ENCODE measurements at places on chromosomes 6 and 20.
A peak's percentile ranks its signal among the peaks of the same experiment; 100 is the strongest.

GRCh38 chr6:20509212-20509611 is 25.0 kb upstream of the CDKAL1 start:
- H3K27me3 ChIP-seq = no peaks in the 10 kb centered on the region
- H3K4me3 ChIP-seq = no peak overlapping the region
- no peak overlapping the region for H3K27ac ChIP-seq
- no peaks in the 10 kb centered on the region for H3K4me1 ChIP-seq

DNA sequence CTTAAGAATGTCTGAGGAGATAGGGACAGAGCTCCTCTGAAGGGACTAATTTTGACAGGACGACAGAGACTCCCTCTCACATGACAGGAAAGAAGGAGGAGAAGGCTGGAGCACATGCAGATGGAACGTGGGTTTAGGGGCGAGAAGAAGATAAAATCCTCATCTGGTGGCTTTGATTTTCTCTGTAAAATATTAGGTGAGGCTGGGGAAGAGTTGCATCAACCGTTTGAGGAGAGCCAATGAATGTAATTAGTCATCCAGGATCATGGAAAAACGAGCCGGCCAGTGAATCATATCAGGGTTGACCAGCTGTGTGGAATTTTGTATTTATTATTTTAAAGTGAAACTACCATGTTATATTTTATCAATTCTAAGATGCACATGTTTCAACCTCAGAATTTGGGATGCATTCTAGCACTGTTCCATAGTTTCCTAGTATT is 46.9 kb upstream of the ADGRF4 start:
- H3K27me3 ChIP-seq = no peaks in the 10 kb centered on the region
- no peak for DNase-seq
- no peak overlapping the region for H3K4me3 ChIP-seq
- no peak overlapping the region for H3K27ac ChIP-seq

- H3K4me3 ChIP-seq = no peak overlapping the region
- H3K4me1 ChIP-seq = peaks cover 61% of the 10 kb centered on the region
- H3K36me3 ChIP-seq = peaks cover 24% of the 10 kb centered on the region
- no peak overlapping the region for H3K27ac ChIP-seq
- DNase-seq = no peak
- no peaks in the 10 kb centered on the region for H3K27me3 ChIP-seq
Observed at GRCh38 chr6:44117397-44118128, 9.7 kb downstream of the MRPL14 start.

GRCh38 chr6:5113096-5113495 is 28.0 kb downstream of the PPP1R3G start:
- H3K27ac ChIP-seq = no peak overlapping the region
- H3K27me3 ChIP-seq = no peaks in the 10 kb centered on the region
- no peak for DNase-seq
- H3K4me1 ChIP-seq = no peaks in the 10 kb centered on the region
- no peaks in the 10 kb centered on the region for H3K36me3 ChIP-seq

DNA sequence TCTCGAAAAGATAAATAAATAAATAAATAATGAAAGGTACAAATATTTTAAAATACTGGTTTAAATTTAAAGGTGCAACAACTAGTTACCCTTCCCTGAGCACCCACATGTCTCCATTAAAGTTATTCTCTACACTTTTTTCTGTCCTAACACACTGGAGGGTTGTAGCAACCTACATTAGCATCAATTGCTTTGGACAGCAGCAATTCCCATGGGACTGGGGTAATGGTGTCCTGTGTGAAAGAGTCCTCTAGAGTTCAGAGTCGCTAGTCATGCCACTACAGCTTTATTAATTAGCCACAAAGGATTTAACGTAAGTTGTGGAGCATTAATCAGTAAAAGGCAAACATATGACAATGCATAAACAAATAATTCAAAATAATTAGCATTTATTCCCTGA is 14.1 kb upstream of the CD24 start:
- H3K27me3 ChIP-seq = no peaks in the 10 kb centered on the region
- H3K4me1 ChIP-seq = no peaks in the 10 kb centered on the region
- H3K36me3 ChIP-seq = no peaks in the 10 kb centered on the region
- no peak overlapping the region for H3K4me3 ChIP-seq

- no peaks in the 10 kb centered on the region for H3K36me3 ChIP-seq
- peak overlapping the region; percentile 3 for H3K4me3 ChIP-seq
- no peak overlapping the region for H3K27ac ChIP-seq
- peak; percentile 18 for DNase-seq
Observed at GRCh38 chr6:167699141-167699931, 127.4 kb upstream of the AFDN start.

GRCh38 chr6:142088858-142089216 is 43.9 kb upstream of the GJE1 start:
- peaks cover 8% of the 10 kb centered on the region for H3K4me1 ChIP-seq
- H3K4me3 ChIP-seq = no peak overlapping the region
- H3K27ac ChIP-seq = no peak overlapping the region
- DNase-seq = no peak

- DNase-seq = no peak
- H3K4me3 ChIP-seq = no peak overlapping the region
- no peaks in the 10 kb centered on the region for H3K27me3 ChIP-seq
- H3K4me1 ChIP-seq = no peaks in the 10 kb centered on the region
Observed at GRCh38 chr6:112470950-112471349, 123.8 kb downstream of the RFPL4B start.

GRCh38 chr6:167034056-167034455 is 34.9 kb downstream of the CEP43 start:
- H3K27ac ChIP-seq = no peak overlapping the region
- no peaks in the 10 kb centered on the region for H3K36me3 ChIP-seq
- no peak for DNase-seq
- H3K27me3 ChIP-seq = no peaks in the 10 kb centered on the region

GRCh38 chr6:82951935-82952334 is 113.7 kb downstream of the UBE3D start:
- no peaks in the 10 kb centered on the region for H3K36me3 ChIP-seq
- DNase-seq = no peak

DNA sequence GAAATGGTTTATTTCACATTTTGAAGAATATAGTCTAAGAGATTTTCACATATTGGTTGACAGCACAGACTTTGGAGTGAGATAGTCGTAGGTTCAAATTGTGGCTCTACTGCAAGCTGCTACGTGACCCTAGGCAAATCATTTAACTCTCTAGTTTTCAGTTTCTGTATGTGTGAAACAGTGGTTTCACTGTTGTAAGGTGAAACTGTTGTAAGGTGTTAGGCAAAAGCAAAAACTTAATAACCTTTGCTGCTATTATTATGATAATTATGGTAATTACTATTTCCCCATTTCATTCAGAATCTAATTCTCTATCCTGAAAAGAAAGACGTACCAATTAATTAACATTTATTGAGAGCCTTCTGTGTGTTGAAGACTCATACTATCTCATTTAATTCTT is 144.2 kb downstream of the REV3L start:
- no peaks in the 10 kb centered on the region for H3K27me3 ChIP-seq
- DNase-seq = no peak
- H3K4me1 ChIP-seq = no peaks in the 10 kb centered on the region
- H3K4me3 ChIP-seq = no peak overlapping the region

DNA sequence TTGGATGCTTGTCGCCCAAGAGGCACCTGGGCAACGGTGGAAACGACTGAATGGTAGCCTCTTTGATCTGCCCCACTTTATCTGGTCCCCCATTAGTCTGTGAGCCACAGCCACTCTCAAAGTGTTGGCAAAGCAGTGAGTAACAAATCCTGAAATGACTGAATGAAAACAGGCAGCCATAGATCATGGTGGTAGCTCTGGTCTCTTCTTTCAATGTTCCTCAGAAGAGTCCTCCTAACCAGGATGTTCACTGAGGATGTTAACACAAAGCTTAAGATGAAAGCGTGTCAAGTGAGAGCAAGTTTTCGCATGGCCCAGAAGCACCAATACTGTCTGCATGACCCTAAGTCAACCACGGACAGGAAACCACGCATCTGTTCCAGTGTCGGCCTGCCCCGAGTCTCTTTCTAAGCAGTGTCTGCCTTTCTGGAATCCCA is 107.3 kb downstream of the IRF4 start:
- H3K4me3 ChIP-seq = no peak overlapping the region
- H3K27ac ChIP-seq = peak overlapping the region; percentile 19
- no peak for DNase-seq

GRCh38 chr6:20479526-20479925 is 54.7 kb upstream of the CDKAL1 start:
- H3K4me1 ChIP-seq = no peaks in the 10 kb centered on the region
- H3K4me3 ChIP-seq = no peak overlapping the region
- peaks cover 22% of the 10 kb centered on the region for H3K36me3 ChIP-seq
- no peak for DNase-seq
- no peak overlapping the region for H3K27ac ChIP-seq

DNA sequence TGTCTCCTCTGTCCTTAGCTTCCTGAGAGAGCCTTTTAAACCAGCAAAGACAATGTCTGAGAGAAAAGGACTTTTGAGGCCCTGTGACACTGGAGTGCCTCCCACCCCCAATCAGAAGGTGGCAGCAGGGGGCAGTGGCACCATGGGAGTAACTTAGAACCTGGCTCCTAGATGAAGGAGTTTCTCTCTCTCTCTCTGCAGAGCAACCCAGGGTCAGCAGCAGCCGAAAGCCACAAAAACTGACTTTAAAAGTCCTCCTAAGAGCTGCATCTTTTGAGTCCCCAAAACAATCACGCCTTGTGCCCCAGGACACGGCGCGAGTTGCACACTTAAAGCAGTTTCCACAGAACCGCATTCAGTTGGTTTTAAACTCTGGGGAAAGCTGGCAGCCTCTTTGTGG is 5.3 kb upstream of the TCP11 start:
- H3K4me1 ChIP-seq = no peaks in the 10 kb centered on the region
- no peak overlapping the region for H3K27ac ChIP-seq
- H3K27me3 ChIP-seq = no peaks in the 10 kb centered on the region
- no peaks in the 10 kb centered on the region for H3K36me3 ChIP-seq

- H3K4me3 ChIP-seq = no peak overlapping the region
- DNase-seq = no peak
- no peaks in the 10 kb centered on the region for H3K4me1 ChIP-seq
- H3K27ac ChIP-seq = no peak overlapping the region
Observed at GRCh38 chr6:150667977-150668716, 68.5 kb downstream of the PLEKHG1 start.

- no peaks in the 10 kb centered on the region for H3K27me3 ChIP-seq
- no peaks in the 10 kb centered on the region for H3K36me3 ChIP-seq
- H3K4me1 ChIP-seq = no peaks in the 10 kb centered on the region
- no peak overlapping the region for H3K27ac ChIP-seq
Observed at GRCh38 chr6:162913206-162913605, 185.4 kb downstream of the PACRG start.

- no peak overlapping the region for H3K27ac ChIP-seq
- H3K4me1 ChIP-seq = no peaks in the 10 kb centered on the region
- no peak for DNase-seq
- H3K36me3 ChIP-seq = no peaks in the 10 kb centered on the region
- no peaks in the 10 kb centered on the region for H3K27me3 ChIP-seq
Observed at GRCh38 chr6:68891419-68891818, 256.3 kb downstream of the ADGRB3 start.

DNA sequence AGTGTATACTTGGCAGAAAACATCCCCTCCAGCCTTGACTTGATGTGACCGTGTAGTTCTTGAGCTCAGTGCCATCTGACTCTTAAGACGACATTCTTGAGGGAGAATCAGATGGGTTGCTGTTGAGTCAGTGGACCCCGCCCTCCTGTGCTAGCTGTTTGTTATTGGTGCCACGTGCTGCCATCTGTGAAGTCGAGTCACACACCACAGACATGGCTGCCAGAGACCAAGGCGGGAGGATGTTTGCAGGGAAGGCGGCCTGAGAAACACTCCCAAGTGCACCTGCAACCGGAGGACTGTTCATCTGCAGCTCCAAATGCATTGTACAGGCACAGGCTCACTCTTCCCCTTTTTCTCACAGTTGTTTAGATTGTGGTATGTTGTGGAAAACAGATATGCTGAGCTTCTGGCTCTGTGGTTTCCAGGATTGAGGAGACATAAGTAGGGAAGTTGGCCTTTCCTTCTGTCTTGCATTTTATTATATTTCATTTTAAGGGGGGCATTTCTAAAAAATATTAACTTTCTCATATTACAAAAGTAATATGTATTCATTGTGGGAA is 345.3 kb upstream of the ZFP64 start:
- H3K4me3 ChIP-seq = no peak overlapping the region
- no peaks in the 10 kb centered on the region for H3K4me1 ChIP-seq
- H3K27ac ChIP-seq = no peak overlapping the region
- no peaks in the 10 kb centered on the region for H3K36me3 ChIP-seq

DNA sequence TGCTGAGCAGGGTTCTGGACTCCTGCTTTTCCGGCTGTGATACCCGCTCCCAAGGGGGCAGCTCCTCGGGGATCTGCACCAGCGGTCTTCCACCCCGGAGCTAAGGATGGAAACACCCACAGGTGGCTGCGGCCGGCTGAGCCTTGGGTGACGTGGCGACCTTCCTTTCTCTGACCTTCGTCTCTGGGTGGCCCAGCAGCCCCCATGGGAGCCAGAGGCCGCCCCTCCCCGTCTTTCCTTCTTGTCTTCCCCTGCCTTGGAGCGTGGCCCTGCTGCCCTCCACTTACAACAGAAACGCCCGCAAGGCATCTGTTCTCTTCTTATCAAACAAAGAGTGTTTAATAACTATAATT is 405.7 kb downstream of the TAF4 start:
- H3K4me1 ChIP-seq = no peaks in the 10 kb centered on the region
- no peaks in the 10 kb centered on the region for H3K27me3 ChIP-seq
- no peak overlapping the region for H3K27ac ChIP-seq
- no peaks in the 10 kb centered on the region for H3K36me3 ChIP-seq

DNA sequence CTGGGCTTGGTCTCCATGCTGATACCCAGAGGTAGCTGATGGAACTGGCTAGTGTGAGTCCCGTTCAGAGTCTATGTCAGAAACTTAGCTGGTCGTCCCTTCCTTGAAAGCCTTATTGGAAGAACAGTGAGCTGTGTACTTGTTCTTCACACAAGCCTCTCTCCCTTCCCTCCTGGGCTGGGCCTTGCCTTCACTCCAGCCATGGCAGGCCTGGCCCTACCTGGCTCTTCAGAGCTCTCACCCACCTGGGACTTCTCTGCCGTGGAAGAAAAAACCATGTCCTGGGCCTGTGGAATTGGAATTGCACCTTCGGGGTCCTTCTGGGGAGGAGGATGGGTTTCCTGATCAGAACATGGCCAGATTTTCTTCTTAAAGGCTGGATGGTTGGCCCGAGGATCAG is 20.3 kb upstream of the ZNF831 start:
- peaks cover 44% of the 10 kb centered on the region for H3K4me1 ChIP-seq
- H3K27ac ChIP-seq = no peak overlapping the region
- H3K27me3 ChIP-seq = no peaks in the 10 kb centered on the region
- DNase-seq = no peak
- no peaks in the 10 kb centered on the region for H3K36me3 ChIP-seq

DNA sequence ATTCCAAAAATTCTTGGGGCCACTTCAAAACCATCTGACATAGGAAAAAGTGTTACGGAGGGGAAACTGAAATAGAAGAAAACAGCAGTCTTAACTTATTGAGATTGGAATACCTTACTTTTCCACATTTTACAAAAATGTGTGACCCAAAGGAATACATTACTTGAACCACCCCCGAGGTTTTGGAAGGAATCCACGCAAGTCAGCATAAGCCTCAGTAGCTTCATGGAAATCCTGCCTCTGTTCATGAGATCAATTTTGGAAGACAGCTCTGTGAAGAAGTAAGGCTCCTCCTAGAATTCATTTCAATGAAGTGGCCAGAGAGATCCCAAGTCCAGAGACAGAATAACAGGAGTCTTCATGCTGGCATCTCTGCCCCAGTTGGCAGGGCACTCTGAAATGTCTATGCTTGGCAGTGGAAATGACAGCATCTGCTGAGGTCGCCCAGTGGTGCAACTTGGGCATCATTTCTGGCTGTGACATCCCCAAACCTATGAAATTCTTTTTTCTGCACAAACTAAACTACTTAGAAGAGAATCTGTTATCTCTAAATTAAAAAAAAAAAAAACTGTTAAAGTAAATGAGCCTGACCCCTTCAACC is 132.5 kb downstream of the EPM2A start:
- H3K27me3 ChIP-seq = no peaks in the 10 kb centered on the region
- H3K36me3 ChIP-seq = no peaks in the 10 kb centered on the region
- H3K27ac ChIP-seq = no peak overlapping the region
- no peak for DNase-seq
- H3K4me1 ChIP-seq = no peaks in the 10 kb centered on the region
